ENCODE measurements at places on chromosomes 11 and 22.

DNA sequence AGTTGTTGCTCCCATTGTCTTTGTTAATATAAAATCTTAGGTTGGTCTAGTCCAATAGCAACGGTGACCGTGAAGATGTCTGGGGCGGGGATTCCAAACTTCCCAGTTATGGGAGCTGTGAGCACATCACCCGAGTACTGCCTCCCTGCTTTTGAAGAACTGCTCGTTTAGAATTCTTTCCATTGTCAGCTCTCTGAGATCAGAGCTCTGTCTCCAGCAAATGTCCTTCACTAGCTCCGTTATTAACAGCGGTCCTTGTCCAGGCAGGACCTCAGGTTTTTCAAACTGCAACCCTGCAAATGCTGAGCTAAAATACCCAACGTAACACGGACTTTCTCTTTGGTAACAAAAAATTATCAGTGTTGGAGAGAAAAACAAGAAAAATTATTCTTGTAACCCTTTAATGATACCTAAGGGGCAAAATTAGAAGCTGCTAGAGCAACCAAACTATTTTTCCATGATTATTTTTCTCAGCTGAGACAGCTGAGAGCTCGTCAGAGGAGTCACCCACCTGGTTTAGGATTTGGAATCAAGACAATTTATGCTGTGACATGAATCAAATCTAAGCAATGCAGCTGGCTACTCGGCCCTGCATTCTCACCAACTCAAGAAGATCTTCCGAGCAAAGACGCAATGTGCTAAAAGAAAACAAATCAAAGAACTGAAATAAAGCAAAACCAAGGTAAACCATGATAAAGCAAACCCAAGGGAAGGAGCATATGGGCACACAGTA lies 15.1 kb upstream of the EFCAB6 start:
- no peak for DNase-seq

DNA sequence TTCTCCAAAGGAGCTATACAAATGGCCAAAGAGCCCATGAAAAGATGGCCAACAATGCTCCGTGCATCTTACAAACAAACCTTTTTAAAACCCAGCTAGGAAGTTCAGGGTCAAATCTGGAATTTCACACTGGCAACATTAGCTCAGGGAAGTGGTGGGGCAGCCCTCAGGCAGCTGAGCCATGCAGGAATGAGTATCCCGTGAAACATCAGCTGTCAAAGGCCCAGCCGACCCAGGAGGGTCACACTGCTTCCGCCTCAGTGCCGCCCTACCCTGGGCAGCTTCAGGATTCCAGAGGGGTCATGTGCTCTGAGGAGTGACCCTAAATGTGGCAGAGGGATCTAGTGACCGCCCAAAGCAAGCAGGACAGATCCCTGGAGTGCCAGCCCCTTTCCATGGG lies 73.4 kb downstream of the LINC01488 start:
- DNase-seq = no peak

- no peak for DNase-seq
These were observed 35.9 kb upstream of the P4HA3 start for GRCh38 chr11:74347381-74347780.

GRCh38 chr11:124878759-124879492 lies 13.7 kb downstream of the ROBO3 start:
- DNase-seq = no peak

GRCh38 chr22:22815397-22816170 lies 72.0 kb upstream of the IGLL5 start:
- no peak for DNase-seq
